ENCODE measurements at places on chromosomes 3 and 15.

DNA sequence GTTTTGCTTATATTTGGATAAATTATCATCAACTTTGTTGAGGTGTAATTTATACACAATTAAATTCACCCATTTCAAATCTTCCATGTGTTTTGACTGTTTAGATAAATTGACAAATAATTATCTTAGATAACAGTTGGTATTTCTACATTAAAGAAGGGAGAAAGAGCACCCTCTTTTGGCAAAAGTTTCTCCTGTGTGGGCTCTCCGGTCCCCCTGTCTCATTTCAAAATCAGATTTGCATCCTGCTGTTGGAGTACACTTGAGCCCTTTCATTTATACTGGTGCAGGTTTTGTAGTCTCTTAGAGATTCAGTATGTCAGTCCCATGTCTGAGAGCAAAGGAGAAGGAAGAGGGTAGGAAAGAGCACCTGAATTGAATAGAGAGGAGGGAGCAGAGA lies 49.4 kb downstream of the NKIRAS1 start:
- no peak for DNase-seq

DNA sequence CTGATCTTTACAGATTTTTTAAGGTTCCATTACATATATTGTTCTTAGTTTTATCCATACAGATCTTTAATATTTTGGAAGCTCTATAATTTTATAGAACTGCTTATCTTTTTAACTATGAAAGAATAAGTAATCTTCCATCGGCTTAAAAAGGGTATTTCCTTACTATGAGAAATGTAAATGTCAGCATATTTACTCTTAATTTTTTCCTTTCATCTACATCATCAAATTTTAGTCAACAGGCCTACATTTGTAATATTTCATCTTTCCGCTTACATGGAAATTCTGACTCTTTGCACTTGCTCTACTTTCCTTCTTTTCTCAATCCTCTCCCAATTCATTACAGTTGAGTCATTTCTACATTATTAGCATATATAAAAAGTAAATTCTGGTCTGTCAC lies 111.3 kb upstream of the GOLGA6L6 start:
- DNase-seq, result no peak

DNA sequence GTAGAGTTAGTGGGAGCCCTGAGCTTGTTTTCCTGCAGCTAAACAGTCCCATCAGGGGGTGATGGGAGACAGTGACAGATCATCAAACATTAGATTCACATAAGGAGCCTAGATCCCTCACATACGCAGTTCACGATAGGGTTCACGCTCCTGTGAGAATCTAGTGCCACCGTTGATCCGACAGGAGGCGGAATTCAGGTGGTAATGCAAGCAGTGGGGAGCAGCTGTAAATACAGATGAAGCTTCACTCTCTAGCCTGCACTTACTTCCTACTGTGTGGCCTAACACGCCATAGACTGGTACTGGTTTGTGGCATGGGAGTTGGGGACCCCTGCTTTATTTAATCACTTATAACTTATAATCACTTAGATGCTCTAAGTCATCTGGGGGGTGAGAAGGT lies 179.1 kb downstream of the AKAP13 start:
- DNase-seq, result no peak

GRCh38 chr3:4994823-4995499 lies 15.7 kb downstream of the BHLHE40 start:
- DNase-seq, result no peak

GRCh38 chr3:7547826-7548225 lies 686.9 kb downstream of the GRM7 start:
- no peak for DNase-seq

GRCh38 chr3:3351226-3351625 lies 171.7 kb upstream of the CRBN start:
- no peak for DNase-seq

Data from immature natural killer cell (primary cell).